ENCODE measurements at places on chromosomes 4 and X.

DNA sequence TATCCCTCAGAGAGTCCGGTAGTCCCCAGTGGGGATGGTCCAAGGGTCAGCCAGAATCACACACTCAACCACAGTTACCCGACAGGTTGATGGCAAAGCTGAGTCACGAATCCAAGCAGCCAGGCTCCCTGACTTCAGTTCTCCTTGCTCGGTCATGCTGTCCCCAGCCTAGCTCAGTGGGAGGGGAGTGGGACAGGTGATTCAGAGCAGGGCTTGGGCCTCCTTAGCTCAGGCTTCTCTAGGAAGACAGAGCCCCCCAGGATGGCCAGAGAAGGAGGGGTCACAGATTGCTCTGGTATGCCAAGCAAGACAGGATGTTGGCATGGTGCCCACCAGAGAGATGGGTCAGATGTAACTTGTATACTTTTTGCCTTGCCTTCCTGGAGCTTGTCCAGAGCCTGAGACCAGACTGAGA, 66.5 kb downstream of the EFNB1 start:
- no peak for DNase-seq

GRCh38 chr4:124640022-124640730, 72.4 kb downstream of the ANKRD50 start:
- DNase-seq = no peak

DNA sequence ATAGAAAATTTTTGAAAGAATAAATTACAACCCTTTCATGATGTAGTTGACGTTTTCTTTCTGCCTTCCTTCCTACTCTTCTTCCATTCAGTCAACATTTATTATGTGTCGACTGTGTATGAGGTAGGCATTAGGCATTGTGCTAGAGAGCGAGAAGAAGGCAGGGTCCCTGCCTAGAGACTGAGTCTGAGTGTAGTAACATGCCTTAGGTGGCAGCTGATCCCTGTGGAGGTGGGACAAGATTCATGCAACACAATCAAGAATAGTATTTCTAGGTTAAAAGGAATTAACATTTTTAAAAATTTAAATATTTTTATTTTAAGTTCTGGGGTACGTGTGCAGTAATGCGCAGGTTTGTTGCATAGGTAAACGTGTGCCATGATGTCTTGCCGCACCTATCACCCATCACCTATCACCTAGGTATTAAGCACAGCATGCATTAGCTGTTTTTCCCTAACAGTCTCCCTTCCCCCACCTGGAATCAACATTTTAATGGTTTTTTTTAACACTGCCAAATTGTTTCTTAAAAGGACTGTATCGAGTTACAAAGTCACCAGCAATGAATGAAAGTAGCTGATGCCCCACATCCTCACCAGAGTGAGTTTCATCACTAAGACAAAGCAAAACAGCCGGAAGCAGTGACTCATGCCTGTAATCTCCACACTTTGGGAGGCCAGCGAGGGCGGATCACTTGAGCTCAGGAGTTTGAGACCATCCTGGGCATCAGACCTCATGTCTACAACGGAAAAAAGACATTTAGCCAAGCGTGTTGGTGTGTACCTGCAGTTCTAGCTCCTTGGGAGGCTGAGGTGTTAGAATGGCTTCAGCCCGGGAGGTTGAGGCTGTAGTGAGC, 84.0 kb downstream of the WWC2 start:
- DNase-seq = no peak

DNA sequence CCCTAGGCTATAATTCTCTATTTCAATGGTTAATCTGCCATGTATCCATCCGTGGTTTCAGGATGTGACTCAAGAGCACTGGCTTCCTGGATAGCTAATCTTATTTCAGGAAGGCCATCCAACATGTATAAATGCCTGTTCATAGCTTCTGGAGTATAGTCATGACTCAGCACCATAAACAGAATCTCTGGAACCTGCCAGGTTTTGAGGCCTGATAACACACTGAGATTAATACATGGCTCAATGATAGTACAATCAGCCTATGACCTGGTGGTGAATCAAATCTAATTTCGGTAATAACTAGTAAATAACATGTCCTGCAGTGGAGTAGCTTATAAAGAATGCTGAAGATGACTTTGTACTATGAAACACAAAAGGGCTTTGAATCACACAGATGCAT, 5.7 kb upstream of the IL13RA2 start:
- DNase-seq = no peak

DNA sequence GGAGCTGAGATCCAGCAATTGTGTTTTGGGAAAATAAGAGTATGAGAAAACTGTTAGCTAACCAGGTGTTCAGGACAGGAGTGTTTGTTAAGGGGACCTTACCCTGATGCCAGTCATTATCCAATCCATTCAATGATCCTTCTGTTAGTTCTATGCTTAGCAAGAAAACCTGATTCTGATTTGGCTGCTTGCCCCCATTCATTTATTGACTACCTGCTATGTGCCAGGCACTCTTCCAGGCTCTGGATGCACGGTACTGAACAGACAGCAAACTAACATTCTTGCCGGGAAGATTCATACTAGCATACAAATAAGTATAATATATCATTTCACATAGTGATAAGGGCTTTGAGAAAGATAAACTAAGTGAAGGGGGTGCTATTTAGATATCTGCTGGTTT, 1.0 kb upstream of the MECP2 start:
- no peak for DNase-seq

- DNase-seq = no peak
Observed at GRCh38 chr4:11724731-11725130, 296.0 kb upstream of the HS3ST1 start.

- DNase-seq = no peak
Observed at GRCh38 chrX:13685126-13685763, 3.7 kb upstream of the RAB9A start.

All from stimulated activated CD8-positive, alpha-beta memory T cell treated with anti-CD3 and anti-CD28 coated beads, Interleukin-7, amount 100 ng/mL, for 24 hours (primary cell).